ENCODE measurements at places on chromosomes 1 and 21.
A peak's percentile ranks its signal among the peaks of the same experiment; 100 is the strongest.

DNA sequence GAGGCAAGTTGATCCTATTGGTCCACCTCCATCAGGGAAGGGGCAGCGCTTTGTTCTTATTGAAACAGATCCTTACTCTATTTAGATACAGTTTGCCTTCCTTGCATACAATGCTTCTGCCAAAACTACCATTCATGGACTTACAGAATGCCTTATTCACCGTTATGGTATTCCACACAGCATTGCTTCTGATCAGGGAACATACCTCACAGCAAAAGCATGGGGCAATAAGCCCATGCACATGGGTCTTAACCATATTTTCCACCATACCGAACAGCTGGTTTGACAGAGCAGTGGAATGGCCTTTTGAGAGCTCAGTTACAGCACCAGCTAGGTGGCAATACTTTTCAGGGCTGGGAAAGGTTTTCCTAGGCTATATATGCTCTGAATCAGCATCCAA lies 544.8 kb upstream of the ADGRL4 start:
- peak; percentile 38 for DNase-seq

- no peak for DNase-seq
These were observed 623.7 kb downstream of the PTPRU start for GRCh38 chr1:29860056-29860455.

- DNase-seq: no peak
These were observed 809.2 kb downstream of the USP25 start for GRCh38 chr21:16538936-16539440.

DNA sequence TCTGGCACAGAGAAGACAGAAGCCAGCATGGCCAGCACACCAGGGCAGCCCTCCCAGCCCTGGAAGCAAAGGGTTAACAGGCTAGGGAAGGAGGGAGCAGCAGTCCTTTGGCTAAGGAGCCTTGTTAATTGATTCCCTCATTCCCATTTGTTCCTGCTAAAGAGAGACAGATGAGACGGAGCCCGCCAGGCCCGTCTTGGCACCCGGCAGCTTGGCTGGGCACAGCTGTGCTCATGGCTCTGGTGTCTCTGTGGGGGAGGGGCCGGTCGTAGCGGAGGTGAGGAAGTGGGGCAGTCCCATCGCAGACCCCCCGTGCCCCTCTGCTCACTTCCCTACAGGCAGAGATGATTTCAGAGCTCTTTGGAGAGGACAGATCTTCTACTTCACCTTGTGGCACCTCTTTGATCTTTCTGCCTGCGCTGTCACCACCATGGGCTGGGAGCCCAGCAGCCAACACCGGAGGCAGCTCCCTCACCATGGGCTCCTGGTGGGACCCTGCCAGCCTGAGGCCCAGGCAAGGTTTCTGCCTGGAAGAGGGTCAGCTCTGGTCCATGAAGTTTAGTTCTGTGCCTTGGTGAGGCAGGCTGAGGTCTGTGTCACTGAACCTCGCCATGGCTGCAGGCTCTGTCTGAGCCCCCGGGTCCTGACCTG lies 38.0 kb downstream of the FOXO6 start:
- no peak for DNase-seq

Data from HCEC 1CT (cell line).